ENCODE measurements at places on chromosomes 1 and 21. TPM values are rescaled to one million over a fixed set of nuclear protein-coding genes. Genes with fewer than 3 reads are reported as not detected.

Gene SLC22A15
- 14.1 TPM for total RNA-seq

Gene OXCT2
- 1.8 TPM for total RNA-seq

Gene ITPKB
- total RNA-seq: 27.1 TPM

Gene KRTAP11-1
- total RNA-seq: not detected

Gene SHISAL2A
- 4.5 TPM for total RNA-seq

Gene NIPAL3
- 6.0 TPM for total RNA-seq

Gene LEMD1
- 13.5 TPM for total RNA-seq

Gene CRYBG2
- total RNA-seq: 11.7 TPM

Gene CREG1
- 19.7 TPM for total RNA-seq

Gene TNNI3K
- total RNA-seq: not detected

Gene FAM177B
- not detected for total RNA-seq

Gene APOBEC4
- not detected for total RNA-seq

Gene ACKR1
- not detected for total RNA-seq

- DNase-seq: no peak
Observed at GRCh38 chr1:107843989-107844388, 121.0 kb downstream of the VAV3 start.

DNA sequence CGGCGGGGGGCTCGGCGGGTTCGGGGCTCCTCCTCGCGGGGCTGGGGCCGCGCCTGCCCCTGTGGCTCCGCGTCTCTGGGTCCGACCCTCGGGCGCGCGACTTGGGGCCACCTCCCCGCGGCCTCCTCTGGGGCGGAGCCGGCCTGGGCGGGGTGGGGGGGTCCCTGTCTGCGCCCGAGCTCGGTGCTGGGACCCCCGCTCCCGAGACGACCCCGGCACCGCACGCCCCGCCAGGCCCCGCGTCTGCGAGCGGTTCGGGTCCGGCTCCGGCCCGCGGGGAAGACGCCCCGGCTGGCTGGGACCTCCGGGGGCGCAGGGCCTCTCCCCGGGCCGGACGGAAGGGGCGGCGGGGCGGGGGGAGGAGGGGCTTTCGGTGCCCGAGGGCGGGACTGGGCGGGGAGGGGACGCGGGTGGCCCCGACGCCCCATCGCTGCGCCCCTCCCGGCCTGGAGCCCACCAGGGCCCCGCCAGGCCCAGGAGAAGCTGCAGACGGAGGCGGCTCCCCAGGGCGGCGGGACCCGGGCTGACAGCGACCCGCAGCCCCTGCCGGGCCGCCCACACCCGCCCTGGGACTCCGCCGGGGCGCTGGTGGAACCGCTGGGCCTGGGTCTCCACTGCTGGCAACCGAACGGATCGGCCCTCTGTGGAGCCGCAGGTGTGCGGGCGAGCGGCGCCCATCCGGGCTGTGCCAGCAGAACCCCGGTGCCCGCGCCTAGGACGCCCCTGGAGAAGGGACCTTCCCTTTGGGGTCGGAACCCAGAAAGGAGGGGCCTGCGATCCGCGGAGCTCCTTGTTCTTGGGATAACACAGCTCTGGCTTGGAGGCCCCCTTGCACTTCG lies 610 bp downstream of the COL6A2 start:
- DNase-seq: peak; percentile 75

GRCh38 chr1:219189021-219189824 lies 15.5 kb downstream of the LYPLAL1 start:
- DNase-seq: no peak

DNA sequence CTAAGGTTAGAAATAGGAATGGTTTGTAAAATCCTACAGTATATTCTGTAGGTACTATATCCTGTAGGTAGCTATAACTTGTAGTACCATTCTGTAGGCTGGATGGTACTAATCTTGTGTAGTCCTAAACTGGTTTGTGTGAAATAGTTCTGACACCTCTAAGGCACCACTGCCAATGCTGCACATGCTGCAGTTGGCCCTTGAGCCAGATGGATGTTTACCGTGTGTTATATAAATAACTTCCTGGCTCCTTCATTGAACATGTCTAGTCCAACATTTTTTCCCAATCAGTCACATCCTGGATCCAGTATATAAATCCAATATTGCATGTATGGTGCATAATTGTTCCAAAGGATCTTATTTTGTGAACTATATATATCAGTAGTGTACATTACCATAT lies 89.5 kb upstream of the GNG4 start:
- no peak for DNase-seq

- DNase-seq: peak; percentile 86
Observed at GRCh38 chr1:17565461-17566252, 26.2 kb downstream of the ARHGEF10L start.

- DNase-seq: peak; percentile 55
Observed at GRCh38 chr21:35940074-35940927, 120.0 kb downstream of the SETD4 start.

GRCh38 chr1:37763791-37764413 lies 1.0 kb downstream of the EPHA10 start:
- DNase-seq: no peak

DNA sequence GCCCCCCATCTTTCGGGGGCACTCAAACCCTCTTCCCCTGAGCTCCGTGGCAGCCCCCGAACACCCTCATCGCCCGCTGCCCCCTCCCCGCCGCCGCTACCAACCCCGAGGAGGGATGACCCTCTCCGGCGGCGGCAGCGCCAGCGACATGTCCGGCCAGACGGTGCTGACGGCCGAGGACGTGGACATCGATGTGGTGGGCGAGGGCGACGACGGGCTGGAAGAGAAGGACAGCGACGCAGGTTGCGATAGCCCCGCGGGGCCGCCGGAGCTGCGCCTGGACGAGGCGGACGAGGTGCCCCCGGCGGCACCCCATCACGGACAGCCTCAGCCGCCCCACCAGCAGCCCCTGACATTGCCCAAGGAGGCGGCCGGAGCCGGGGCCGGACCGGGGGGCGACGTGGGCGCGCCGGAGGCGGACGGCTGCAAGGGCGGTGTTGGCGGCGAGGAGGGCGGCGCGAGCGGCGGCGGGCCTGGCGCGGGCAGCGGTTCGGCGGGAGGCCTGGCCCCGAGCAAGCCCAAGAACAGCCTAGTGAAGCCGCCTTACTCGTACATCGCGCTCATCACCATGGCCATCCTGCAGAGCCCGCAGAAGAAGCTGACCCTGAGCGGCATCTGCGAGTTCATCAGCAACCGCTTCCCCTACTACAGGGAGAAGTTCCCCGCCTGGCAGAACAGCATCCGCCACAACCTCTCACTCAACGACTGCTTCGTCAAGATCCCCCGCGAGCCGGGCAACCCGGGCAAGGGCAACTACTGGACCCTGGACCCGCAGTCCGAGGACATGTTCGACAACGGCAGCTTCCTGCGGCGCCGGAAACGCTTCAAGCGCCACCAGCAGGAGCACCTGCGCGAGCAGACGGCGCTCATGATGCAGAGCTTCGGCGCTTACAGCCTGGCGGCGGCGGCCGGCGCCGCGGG lies 837 bp downstream of the FOXD3 start:
- peak; percentile 88 for DNase-seq

GRCh38 chr1:206824331-206824730 lies 41.1 kb upstream of the IL20 start:
- no peak for DNase-seq

DNA sequence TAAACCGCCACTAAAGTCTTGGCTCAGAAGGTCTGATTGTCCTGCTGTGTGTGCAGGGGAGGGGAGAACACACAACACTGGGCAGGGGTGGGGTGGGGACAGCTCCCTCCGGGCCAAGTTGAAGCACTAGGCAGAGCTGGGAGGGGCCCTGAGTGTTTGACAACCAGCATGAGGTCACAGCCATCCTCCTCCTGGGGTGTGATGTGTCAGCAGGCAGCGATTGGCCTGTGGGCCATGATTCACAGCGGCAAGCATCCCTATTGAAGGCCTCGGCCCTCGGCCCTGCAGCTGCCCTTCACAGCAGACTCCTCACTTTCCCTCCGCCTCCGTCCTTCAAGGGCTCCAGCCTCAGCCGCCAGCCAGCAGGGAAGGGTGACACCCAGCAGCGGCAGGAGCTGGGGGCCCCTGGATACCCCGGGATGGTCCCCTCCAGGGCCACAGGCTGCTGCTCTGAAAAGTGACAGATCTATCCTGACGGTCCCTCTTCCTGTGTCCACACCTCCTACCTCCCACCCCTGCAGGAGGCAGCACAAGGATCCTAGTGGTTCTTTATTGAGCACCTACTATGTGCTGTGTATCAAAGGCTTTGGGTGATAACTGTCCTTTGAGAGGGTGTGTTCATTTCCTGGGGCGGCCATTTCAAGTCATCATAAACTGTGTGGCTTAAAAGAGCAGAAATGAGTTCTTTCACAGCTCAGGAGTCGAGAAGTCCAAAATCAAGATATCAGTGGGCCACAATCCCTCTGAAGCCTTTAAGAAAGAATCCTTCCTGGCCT lies 66.0 kb upstream of the SLC25A33 start:
- peak; percentile 87 for DNase-seq

DNA sequence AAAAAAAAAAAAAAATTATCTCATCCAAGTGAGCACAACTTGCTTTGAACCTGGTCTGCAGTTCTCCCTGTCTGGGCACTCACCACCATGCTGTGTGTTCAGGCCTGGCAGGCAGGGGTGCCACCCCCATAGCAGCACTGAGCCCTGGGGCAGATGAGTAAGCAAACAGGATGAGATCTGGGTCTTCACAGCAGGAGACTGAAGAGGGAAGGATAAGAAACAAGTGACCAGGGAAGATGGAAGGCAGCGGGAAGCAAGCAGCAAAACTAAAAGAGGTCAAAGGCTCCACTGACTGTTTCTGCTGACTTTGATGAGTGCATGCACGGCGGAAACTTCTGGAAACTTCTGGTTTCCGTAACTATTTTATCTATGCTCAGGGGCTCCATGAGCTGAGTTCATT lies 133.5 kb upstream of the SOD1 start:
- peak; percentile 75 for DNase-seq

GRCh38 chr1:227388214-227389168 lies 70.2 kb upstream of the CDC42BPA start:
- DNase-seq: no peak

GRCh38 chr1:70195342-70195741 lies 10.0 kb downstream of the LRRC40 start:
- no peak for DNase-seq

- no peak for DNase-seq
Observed at GRCh38 chr21:39842741-39843459, 24.3 kb upstream of the PCP4 start.

DNA sequence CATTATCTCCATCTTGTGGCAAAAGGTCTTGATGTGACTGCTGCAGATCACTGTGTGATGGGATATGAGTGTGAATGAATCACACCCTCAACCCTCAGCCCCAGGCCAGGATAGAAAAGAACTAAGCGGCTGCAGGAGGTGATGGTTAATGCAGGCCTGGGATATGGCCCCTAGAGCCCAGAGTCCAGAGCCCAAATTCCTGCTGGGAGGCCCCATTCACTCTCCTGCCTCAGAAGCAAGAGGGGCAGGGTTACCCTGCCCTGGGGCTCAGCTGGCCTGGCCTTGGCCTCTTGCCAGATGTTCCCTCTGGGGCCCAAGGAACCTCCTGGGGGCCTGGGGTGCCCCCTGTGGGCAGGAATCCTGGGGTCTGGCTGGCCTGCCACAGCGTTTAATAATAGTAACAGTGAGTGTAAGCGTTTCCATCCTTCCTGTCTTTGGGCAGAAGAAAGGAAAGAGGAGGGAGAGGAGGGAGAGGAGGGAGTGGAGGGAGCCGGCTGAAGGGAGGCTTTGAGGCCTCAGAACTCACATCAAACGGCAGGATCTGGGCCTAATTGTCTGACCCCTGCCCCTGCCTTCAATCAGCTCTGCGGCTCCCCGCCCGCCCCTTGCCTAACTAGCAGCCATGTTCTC lies 26.2 kb downstream of the DMAP1 start:
- DNase-seq: peak; percentile 67

GRCh38 chr1:244628789-244629188 lies 24.1 kb upstream of the DESI2 start:
- DNase-seq: no peak

GRCh38 chr1:214463596-214463995 lies 87.8 kb downstream of the PTPN14 start:
- no peak for DNase-seq

DNA sequence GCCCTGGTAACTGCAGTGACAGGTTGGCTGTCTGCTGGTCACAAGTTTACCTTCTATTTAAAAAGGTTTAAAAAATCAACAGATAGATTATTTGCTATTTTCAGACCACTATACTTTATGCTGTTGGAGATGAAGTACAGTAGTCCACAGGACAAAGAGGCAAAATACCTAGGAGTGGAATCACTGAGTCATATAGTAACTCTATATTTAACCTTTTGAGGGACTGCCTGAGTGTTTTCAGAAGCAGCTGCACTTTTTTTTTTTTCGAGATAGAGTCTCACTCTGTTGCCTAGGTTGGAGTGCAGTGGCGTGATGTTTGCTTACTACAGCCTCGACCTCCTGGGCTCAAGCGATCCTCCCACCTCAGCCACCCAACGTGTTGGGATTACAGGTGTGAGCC lies 11.7 kb downstream of the CNIH4 start:
- no peak for DNase-seq

GRCh38 chr1:206833106-206833680 lies 32.2 kb upstream of the IL20 start:
- DNase-seq: no peak

- no peak for DNase-seq
Observed at GRCh38 chr1:54624466-54625464, 1.4 kb upstream of the FAM151A start.

DNA sequence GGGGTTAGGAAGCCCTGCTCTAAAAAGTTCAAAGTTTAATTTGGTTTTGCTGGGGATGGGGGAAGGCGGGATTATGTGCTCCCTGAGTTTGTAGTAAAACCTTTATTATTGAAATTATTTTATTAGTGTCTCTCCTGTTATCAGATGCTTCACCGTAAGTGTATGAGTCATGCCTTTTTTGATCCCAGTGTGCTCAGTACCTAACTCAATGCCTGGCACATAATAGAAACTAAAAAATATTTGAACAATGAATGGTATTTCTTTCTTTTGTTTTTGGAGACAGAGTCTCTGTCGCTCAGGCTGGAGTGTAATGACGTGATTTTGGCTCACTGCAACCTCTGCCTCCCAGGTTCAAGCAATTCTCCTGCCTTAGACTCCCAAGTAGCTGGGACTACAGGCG lies 6.4 kb downstream of the SNRPE start:
- no peak for DNase-seq

- no peak for DNase-seq
Observed at GRCh38 chr1:171177261-171177660, 7.8 kb upstream of the FMO2 start.

GRCh38 chr1:36620142-36620541 lies 137.4 kb upstream of the CSF3R start:
- DNase-seq: no peak

GRCh38 chr1:239817276-239817675 lies 274.4 kb upstream of the FMN2 start:
- DNase-seq: no peak
